ENCODE measurements at places on chromosomes 1 and 21.

GRCh38 chr1:39130325-39130724 lies 74.2 kb upstream of the MACF1 start:
- no peak for DNase-seq

DNA sequence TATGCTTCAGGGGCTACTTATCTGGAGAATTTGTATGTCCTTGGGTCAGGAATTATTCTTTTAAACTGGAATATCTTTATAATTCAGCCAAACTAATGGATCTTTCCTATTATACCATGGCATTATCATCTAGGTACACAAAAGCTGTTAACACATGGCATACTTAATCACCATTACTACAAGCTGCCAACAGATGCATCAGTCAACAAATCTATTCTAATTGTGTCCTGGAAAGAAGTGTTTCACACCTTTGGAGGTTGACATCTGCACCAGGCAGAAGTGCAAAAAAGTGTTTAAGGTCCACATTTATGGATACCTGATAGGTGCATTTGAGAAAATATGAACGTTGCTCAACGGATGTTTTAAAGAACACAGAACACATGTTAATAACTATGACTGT lies 470.2 kb upstream of the ADGRL2 start:
- no peak for DNase-seq

- no peak for DNase-seq
Observed at GRCh38 chr1:62424411-62424810, 12.4 kb upstream of the USP1 start.

- DNase-seq: no peak
Observed at GRCh38 chr1:99270646-99271045, 6.4 kb downstream of the PLPPR4 start.

- DNase-seq: no peak
Observed at GRCh38 chr1:228289996-228290881, 82.4 kb downstream of the OBSCN start.

GRCh38 chr1:229620876-229621275 lies 5.0 kb downstream of the TAF5L start:
- no peak for DNase-seq

DNA sequence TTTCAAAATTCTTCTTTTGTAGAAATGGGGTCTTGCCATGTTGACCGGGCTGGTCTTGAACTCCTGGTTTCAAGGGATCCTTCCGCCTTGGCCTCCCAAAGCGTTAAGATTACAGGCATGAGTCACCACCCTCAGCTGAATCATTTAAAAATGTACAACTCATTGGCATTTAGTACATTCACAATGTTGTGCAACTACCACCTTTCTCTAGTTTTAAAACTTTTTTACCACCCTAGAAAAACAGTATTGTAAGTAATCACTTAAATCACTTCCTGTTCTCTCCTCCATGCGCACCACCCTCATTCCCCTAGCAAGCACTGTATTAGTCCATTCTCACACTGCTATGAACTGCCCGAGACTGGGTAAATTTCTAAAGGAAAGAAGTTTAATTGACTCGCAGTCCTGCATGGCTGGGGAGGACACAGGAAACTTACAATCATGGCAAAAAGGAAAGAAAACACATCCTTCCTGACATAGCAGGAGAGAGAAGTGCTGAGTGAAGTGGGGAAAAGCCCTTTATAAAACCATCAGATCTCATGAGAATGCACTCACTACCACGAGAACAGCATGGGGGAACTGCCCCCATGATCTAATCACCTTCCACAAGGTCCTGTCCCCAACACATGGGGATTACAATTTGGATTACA lies 14.4 kb upstream of the THEM5 start:
- peak; percentile 33 for DNase-seq

DNA sequence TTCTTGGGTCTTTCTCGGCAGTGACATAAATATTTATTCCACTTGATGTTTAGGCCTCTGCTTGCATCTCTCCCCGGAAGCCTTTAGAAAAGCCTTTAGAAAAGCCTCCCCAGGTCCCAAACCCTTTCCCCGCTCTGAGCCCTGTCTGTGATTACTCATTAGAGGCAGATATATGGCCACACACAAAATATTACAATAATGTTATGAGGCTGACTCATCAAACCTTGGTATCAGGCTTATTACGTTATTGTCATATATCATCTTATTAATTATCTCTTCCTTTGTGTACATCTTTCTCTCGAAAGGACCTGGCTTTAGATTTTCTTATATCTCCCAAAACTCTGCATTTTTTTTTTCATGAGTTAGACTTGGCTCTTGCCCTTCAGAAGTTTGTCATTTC lies 69.5 kb downstream of the FGGY start:
- DNase-seq: no peak

DNA sequence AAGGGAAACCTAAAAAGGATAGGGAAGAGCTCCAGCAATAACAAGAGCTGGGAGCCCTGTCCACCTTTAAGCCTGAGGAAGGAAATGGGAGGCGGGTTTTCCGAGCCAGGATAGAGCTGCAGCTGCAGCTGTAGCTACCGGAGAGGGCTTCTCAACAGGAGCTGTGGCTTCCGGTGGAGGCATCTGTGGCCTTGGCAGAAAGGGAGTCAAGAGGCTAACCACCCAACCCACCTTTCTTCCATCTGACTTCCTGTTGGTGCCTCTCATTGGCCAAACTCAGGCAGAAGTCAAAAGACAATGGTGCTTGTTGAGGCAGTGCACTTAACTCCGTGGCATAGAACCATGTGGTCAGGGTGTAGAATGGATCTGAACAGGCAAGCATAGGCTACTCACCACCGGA lies 313.1 kb upstream of the DAB1 start:
- no peak for DNase-seq

- peak; percentile 47 for DNase-seq
Observed at GRCh38 chr1:119285482-119285881, 83.1 kb upstream of the HAO2 start.

DNA sequence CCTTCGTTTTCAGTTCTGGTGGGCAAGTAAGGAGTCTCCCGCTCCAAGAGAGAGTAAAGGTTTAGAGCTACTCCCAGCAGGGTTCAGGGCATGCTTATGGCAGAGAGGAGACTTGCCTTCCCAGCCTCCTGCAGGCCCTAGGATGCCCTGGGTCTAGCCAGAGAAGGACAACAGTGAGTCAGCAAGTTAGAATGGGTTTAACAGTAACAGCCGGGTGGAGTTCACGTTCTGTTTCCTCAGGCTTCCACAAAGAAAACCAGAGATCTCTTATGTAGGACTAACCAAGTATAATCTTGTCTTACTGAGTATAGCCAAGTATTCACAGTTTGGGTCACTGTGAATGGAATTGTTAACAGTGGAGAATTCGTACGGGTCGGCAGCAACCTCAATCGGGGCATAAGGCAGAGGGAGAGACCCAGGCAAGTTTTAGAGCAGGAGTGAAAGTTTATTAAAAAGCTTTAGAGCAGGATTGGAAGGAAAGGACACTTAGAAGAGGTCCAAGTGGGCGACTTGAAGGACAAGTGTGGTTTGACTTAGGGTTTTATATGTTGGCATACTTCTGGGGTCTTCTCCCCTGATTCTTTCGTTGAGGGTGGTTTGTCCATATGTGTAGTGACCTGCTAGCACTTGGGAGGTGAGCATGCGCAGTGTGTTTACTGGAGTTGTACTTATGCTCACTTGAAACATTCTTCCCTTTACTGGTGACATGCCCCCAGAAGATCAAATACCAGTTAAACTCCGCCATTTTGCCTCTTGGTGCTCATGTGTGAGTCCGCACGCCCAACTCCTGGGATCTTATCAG lies 4.5 kb downstream of the OVAAL start:
- no peak for DNase-seq

DNA sequence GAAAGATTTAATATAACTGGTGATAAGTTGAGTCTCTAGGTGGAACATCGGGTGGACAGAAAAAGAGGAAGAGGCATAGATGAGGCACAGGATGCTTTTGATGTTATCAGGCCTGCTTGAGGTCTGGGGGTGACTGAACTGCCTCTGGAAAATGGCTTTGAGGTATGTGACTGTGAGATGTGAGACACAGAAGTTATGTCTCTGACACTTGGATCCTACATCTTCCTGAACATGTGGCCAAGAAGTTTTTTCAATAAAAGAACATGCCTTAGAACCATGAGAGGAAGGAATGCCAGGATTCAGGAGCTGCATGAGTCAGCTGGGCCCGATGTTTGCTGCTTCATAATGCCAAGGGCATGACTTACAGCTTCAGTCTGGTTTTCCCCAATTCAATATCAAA lies 11.5 kb upstream of the AIM2 start:
- DNase-seq: peak; percentile 70

DNA sequence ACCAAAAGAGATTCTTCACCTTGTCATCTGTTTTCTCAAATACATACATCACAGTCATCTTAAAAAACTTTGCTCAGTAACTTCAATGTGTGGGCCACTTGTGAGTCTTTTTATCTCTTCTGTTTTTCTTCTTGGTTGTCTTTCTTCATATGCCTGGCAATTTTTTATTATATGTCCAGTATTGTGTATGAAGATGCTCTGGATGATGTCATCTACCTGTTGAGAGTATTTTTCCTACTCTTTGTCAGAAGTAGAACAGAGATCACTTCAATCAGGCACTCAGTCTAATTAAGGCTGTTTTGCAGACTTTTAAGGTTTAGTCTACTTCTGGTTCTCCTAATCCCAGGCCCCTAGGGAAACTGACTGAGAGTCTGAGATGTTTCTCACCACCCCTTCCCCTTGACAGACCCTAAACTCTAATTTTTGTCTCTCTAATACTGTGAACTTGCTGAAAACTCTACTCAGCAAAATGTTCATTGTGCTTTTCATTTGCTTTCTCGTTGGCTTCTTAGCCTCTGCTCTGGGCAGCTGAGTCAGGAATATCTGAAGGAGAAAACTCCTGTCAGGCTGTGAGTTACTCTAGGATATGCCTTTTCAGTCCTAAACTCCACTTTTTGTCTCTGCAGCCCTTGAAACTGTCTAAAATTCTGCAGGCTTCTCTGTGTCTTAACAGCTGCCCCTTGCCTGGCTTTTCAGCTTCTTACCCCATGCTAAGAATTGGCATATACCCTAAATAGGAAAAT lies 33.0 kb upstream of the DNAJC6 start:
- DNase-seq: no peak

- no peak for DNase-seq
Observed at GRCh38 chr1:58780411-58780810, 3.4 kb downstream of the JUN start.

GRCh38 chr1:26122988-26123973 lies 11.7 kb downstream of the PDIK1L start:
- DNase-seq: no peak

DNA sequence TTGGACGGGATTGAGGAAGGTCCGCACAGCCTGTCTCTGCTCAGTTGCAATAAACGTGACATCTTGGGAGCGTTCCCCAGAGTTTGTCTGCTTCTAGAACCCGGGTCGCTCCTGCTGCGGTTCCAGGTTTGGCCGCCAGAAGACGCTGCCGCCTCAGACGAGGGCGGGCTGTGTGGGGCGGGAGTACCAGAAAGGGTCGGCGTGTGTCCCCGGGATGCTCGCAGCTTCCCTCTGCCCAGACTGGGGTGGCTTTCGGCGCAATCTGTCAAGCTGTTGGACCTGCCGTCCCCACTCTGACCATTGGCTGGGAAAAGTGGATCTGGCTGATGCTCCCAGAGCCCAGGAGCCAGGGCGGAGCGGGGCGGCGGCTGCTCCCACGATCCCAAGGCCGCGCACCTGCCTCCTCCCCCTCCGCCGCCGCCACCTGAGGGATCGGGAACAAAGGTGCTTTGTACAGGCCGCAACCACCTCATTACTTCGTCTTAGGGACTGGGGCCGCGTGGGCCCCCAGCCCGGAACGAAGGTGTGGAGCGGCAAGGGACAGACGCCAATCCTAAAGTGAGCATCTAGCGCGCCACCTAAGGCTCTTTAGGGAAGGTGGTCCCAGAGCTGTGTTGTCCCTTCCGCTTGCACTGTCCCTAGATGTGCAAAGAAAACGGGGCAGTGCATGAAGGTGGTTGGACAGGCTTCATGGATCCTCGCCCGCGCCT lies 683 bp upstream of the EFNA4 start:
- no peak for DNase-seq

DNA sequence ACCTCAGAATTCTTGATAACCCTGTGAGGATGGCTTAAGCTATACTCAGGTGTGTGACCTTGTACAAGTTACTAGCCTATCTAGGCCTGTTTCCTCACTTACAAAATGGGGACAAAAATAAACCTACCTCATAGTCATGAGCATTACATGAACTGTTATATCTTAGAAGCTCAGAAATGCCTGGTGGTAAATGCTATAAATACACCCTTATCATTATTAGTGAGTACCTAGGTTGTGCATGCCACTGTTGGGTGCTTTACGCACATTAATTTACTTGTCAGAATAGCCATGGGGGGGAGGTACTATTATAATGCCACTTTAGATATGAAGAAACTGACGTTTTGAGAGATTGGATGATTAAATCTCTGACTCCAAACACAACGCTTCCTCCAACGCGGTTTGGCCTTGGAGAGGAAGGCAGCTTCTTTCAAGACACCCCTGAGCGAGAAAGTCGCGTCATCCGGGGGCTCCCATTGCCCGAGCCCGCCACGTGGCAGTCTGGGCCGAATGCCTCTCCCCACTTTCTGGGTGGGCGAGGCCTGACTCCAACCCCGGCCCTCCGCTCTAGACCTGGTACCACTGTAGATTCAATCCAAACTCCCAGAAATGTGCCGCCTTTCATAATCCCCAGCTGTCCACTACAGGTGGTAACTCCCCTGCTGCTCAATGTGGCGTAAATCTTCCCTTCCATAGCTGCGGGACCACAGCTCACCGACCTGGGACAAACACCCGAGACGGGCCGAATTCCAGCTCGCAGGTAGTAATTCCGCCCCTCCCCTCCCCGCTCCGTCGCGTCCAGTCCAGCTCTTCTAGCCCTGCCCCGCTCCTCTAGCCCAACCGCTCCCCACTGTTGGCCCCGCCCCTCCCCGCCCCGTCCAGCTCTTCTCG lies 771 bp upstream of the RAD54L start:
- no peak for DNase-seq

- no peak for DNase-seq
Observed at GRCh38 chr1:47216278-47217059, 15.6 kb downstream of the TAL1 start.

GRCh38 chr1:231508941-231509340 lies 19.5 kb upstream of the TSNAX start:
- DNase-seq: no peak

- no peak for DNase-seq
Observed at GRCh38 chr1:59096501-59096900, 200.4 kb upstream of the FGGY start.

- no peak for DNase-seq
Observed at GRCh38 chr1:55427606-55428005, 212.4 kb upstream of the USP24 start.

- peak; percentile 12 for DNase-seq
Observed at GRCh38 chr1:226814751-226815537, 55.5 kb upstream of the PSEN2 start.

DNA sequence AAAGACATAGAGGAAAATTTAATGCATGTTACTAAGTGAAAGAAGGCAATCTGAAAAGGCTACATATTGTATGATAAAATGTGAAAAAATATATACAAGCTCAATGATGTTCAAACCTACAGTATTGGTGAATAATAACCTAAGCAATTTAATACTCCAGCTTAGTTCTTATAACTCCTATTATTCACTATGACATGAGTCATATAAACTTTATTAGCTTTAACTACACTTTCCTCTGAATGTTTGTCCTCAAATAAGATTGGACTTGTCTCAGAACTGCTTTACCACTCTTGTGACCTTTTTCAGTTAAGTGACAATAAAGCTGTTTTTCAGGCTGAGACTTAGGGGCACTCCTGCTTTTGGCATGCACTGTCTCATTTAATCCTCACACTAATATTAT lies 50.9 kb downstream of the CNST start:
- no peak for DNase-seq
